HL-60 (cell line): ENCODE measurements at places on chromosomes 12 and 14.
A peak's percentile ranks its signal among the peaks of the same experiment; 100 is the strongest.

- no peak for DNase-seq
These were observed 55.4 kb upstream of the GARIN2 start for GRCh38 chr14:67133595-67134441.

GRCh38 chr14:97218691-97219430, 421.7 kb downstream of the VRK1 start:
- no peak for DNase-seq

- no peak for DNase-seq
These were observed 5.6 kb downstream of the ERH start for GRCh38 chr14:69392481-69392880.

DNA sequence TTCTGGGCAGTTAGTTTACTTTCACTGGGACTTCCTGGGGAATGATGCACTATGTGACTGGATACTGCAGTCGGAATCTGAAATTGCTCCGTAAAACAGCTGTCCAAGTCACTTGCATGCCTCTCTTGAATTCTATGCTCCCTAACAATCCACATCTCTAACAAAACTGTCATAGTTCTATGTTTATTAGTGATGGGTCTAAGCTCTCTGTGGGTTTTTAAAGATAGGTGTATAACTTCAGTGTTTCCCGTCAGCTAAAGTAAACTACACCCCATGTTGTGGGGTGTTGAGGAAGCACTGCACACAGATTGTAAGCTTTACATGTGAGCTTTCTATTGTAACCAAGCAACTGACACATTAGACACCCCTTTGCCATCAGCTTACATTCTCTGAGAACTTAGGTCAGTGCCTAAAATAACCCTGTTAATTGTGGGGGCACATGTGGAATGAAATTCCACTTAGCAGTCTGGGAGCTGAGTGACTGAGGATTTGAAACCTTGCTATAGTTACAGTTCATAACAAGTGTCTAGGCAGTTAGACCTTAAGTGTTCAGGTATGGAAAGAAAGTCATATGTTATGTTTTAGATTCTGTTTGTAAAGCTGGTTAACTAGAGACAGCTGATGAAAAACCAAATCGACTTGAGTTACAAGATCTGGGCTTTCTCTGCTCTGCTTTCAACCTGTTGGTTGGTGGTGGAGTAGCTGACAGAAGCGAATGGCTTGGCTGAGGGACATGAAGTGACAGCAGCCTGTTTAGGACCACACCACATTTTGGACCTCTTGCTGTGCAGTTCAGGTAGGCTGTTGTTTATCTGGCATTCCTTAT, 165.7 kb downstream of the AKAP6 start:
- no peak for DNase-seq

GRCh38 chr12:132413931-132414588, 75.9 kb upstream of the FBRSL1 start:
- no peak for DNase-seq

GRCh38 chr12:31603546-31604009, 12.6 kb upstream of the DENND5B start:
- DNase-seq, result no peak

DNA sequence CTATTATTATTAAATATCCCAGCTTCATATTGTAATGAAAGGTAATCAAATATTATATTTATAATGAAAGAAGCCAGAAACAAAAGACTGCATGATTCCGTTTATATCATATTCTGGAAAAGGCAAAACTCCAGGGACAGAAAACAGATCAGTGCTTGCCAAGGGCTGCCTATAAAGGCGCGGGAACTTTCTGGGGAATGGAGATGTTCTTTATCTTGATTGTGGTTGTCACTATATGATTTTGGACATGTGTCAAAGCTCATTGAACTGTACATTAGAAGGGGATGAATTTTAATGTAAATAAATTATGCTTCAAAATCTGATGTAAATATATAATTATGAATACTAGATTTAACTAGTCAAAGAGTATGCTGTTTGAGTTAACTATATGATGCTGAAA, 115.4 kb upstream of the KRAS start:
- no peak for DNase-seq

- no peak for DNase-seq
These were observed 121.0 kb upstream of the KRR1 start for GRCh38 chr12:75632442-75632841.

GRCh38 chr14:51581017-51581881, 70.5 kb upstream of the FRMD6 start:
- no peak for DNase-seq

GRCh38 chr12:92414170-92415070, 268.8 kb upstream of the BTG1 start:
- no peak for DNase-seq

GRCh38 chr12:88940854-88941253, 360.6 kb upstream of the KITLG start:
- no peak for DNase-seq

DNA sequence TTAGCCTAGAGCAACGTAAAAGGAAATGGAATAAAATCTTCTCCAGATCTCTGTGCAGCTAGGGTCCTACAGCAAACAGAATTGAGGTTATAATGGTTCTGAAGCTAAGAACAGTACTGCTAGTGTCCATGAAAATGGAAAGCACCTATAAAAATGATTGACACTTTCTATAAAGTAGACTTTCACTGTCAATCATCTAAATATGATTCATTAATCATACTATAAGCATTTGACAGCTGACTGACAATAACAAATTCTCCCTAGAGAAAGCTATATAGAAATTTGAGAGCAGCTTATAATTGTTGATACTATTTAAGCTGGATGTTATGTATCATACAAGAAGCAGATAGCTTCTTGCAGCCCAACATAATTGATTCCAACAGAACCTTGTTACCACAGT, 80.9 kb downstream of the PDZRN4 start:
- DNase-seq, result no peak

DNA sequence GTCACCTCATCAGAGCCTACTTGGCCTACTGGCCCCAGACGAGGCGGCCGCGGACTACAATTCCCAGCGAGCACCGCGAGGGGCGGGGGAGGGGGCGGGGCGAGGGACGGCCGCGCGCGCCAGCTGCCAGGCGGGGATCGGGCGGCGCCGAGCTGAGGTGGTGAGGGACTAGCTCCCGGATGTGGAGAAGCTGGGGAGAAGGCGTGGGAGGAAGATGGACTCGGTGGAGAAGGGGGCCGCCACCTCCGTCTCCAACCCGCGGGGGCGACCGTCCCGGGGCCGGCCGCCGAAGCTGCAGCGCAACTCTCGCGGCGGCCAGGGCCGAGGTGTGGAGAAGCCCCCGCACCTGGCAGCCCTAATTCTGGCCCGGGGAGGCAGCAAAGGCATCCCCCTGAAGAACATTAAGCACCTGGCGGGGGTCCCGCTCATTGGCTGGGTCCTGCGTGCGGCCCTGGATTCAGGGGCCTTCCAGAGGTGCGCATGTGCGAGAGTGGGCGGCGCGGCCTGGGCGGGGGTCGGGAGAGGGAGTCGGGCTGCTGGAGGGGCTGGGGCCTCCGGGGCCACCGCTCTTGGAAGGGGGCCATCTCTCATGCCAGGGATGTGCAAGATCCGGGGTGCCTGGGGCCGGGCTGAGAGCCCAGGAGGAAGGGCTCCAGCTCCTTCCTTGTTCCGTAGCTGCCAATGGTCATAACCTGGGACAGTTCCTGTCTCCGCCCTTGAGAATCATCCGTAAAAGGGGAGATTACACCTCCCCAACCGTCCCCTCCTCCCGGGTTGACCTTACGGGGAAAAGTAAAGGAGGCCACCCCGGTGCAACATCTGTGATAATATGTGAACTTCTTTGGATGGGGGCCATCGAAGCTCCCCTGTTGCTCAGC, at the start of gene CMAS:
Gene CMAS (plus strand): TSS at position 129 of the 878 bp plus-strand sequence. CDS start 86 bp downstream, at position 215.
- DNase-seq, result peak; percentile 56

GRCh38 chr14:101175731-101176534, 272.4 kb upstream of the RTL1 start:
- no peak for DNase-seq

DNA sequence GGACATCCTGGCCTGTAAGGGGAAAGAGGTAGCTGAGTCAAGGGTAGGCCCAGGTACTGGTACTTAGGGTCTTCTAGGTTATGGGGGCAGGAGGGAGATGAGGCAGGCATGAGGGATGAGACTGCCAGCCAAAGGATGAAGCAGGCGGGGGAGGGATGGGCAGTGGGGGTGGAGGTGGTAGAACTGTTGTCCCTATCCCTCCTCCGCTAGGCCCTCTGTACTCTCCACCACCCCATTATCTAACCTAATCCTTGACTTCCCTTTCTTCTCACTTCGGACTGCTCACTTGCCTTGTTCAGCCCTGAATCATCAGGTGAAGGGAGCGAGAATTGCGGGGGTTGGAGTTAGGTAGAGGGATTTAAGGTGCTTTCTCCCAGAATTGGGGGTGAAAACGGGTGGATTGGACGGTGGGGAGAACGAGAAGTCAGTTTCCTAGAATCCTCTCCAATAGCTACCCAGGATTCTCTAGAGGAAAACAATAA, 562 bp downstream of the PAN2 start:
- peak; percentile 75 for DNase-seq

- DNase-seq, result no peak
These were observed 1.1 kb downstream of the CD63 start for GRCh38 chr12:55727643-55728185.

- DNase-seq, result peak; percentile 59
These were observed 5.5 kb upstream of the HVCN1 start for GRCh38 chr12:110694330-110694901.

- no peak for DNase-seq
These were observed 294.4 kb downstream of the SOX5 start for GRCh38 chr12:23655112-23655511.

GRCh38 chr12:122965321-122965751, 927 bp downstream of the ABCB9 start:
- DNase-seq, result no peak

DNA sequence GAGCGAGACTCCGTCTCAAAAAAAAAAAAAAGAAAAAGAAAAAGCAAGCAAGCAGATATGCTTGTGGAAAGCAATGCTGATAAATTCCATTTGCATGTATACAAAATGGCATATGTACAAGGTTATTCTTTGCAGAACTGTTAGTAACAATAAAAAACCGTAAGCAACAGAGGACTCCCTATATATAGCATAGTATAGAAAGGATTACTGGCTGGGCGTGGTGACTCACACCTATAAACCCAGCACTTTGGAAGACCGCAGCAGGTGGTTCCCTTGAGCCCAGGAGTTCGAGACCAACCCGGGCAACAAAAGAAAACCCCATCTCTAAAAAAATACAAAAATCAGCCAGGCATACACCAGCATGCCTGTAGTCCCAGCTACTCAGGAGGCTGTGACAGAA, 13.5 kb downstream of the GCN1 start:
- no peak for DNase-seq

DNA sequence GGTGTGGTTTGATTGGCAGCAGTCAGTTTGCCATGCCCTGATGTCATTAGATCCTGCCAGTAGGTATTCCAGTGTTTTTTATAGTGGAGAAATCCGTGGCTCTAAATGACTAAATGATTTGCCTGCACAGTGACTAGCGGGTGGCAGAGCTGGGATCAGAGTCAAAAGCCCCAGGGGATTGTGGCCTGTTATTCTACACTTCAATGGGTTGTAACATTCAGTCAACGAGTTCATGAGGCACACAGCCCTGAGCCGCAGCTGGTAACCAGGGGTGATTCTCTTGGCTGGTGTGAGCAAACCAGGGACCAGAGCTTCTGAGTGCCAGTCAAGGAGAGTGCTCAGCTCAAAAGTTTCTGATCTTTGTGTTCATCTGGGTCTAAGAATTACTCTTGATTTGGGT, 1.8 kb downstream of the MYH6 start:
- DNase-seq, result no peak

- no peak for DNase-seq
These were observed 60.9 kb upstream of the ARID2 start for GRCh38 chr12:45668641-45669040.

- DNase-seq, result no peak
These were observed 17.7 kb downstream of the ASB2 start for GRCh38 chr14:93958567-93959238.

- no peak for DNase-seq
These were observed 30.6 kb upstream of the TMX1 start for GRCh38 chr14:51209457-51209856.

GRCh38 chr14:23121361-23121771, 2.3 kb upstream of the CEBPE start:
- no peak for DNase-seq

GRCh38 chr12:121352682-121353018, 439 bp upstream of the ANAPC5 start:
- no peak for DNase-seq

DNA sequence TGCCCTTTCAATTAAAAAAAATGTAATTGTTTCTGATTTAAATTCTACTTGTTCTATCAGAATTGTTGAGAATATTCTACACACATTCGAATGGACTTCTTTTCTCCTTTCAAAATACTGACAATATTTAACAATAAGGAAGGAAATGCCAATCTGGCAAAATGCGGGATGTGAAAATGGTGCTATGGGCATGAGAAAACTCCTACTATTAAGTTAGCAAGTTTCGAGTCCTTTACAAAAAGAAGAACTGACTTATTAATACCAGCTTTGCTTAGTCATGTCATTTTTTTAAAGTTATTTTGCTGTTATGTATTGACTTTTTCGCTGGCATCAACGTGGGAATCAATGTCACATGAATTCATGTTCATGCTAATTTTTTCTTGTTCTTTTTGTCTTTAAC, 31.7 kb upstream of the ARL1 start:
- no peak for DNase-seq

DNA sequence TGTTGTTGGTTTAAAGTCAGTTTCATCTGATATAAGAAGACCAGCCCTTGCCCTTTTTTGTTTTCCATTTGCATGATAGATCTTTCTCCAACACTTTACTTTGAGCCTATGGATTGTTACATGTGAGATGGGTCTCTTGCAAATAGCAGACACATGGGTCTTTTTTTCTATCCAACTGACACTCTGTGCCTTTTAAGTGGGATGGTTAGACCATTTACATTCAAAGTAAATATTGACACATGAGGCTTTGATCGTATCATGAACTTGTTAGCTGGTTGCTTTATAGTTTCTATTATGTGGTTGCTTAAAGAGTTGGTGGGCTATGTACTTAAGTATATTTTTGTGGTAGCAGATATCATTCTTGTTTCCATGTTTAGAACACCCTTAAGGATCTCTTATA, 213.4 kb upstream of the G2E3 start:
- no peak for DNase-seq

GRCh38 chr12:89574736-89575208, 48.9 kb upstream of the POC1B start:
- peak; percentile 80 for DNase-seq

DNA sequence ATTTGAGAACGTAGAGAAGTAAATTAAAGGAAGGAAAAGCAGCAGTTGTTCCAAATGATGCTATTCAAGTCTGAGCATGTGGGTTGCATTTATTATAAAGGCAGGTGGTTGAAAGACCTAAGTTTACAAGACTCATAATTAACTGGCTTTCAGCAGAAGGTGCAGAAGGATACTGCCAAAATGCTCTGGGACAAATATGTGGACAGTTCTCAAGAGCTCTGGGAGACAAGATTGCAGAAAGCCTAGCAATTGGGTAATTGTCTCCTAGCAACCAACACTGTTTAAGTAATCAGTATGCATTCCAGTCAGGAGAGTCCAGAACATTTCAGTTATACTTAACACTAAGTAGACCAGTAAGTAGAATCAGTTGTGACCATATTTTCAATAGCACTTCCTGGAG, 131.5 kb downstream of the GPR135 start:
- DNase-seq, result peak; percentile 56
